ENCODE measurements at places on chromosomes 3 and 15. TPM values are rescaled to one million over a fixed set of nuclear protein-coding genes. Genes with fewer than 3 reads are reported as not detected.

FLNB gene
- 782 TPM for total RNA-seq

GRCh38 chr3:53650424-53650823, 156.0 kb downstream of the CACNA1D start:
- DNase-seq: no peak

DNA sequence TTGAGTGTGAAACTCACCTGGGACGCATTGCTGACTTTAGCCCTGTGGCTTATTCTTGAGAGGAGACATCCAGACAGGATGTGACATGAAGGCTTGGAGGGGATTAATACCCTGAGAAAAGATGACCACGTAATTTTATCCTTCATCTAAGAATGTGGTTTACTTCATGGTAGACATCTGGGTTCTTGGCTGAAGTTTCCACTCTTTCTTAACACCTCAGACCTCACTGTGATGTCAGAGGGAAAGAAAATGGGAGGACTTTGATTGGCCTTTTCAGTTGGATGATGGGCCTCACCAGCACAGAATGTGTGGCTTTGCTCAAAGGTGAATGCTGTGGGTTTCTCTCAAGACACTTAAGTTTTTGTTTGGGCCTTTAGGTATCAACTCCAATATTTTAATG, 16.5 kb downstream of the GORASP1 start:
- DNase-seq: no peak

DNA sequence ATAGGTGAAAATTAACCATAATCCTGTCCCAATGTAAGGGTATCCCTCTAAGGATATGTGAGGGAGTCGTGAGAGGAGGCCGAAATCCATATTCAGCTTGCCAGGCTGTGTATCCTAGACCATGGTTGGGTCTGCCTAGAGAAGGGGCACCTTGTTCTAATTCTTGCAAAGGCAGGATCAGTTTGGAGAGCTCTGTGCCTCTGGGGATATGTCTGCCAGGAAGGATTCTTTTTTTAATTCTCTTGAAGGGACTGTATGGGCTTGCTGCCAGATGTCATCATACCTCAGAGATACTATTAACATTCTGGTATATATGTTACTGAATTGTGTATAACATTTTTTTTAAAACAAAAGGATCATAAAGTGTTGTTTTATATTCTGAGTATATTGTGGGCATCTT, 2.4 kb downstream of the ATP1B3 start:
- DNase-seq: no peak

DNA sequence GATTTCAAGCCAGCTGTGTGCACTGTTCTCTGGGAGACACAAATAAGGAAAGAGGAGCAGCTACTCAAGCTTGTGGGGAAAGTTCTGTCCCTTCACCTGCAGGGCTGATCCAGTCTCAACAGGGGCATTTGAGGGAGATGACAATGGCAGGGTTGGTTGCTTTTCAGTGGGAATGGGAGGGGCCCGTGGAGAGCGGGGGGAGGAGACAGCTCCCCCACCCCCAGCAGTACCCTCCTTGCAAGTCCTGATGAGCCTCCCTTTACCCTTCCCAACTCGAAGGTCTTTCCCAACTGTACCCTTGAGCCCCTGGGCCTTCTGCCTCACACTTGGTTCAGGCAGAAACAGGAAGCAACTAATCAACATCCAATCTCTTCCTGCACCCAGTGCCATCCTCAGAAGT, 71.8 kb upstream of the SNRPA1 start:
- no peak for DNase-seq

DNA sequence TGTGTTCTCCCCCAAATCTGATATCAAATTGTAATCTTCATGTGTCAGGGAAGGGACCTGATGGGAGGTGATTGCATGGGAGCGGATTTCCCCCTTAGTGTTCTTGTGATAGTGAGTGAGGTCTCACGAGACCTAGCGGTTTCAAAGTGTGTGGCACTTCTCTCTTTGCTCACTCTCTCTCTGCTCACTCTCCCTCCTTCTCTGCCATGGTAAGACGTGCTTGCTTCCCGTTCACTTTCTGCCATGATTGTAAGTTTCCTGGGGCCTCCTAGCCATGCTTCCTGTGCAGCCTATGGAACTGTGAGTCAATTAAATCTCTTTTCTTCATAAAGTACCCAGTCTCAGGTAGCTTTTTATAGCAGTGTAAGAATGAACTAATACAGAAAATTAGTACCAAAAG, 30.6 kb upstream of the OR5H6 start:
- no peak for DNase-seq
